DND-41 (cell line): ENCODE measurements at places on chromosomes 2 and 18.

- no peak overlapping the region for H3K27ac ChIP-seq
- DNase-seq: no peak
- no peaks in the 10 kb centered on the region for H3K36me3 ChIP-seq
- H3K4me1 ChIP-seq: no peaks in the 10 kb centered on the region
- no peak overlapping the region for H3K4me3 ChIP-seq
- H3K27me3 ChIP-seq: no peaks in the 10 kb centered on the region
Measured at GRCh38 chr2:11495844-11496681, 30.1 kb upstream of the E2F6 start.

DNA sequence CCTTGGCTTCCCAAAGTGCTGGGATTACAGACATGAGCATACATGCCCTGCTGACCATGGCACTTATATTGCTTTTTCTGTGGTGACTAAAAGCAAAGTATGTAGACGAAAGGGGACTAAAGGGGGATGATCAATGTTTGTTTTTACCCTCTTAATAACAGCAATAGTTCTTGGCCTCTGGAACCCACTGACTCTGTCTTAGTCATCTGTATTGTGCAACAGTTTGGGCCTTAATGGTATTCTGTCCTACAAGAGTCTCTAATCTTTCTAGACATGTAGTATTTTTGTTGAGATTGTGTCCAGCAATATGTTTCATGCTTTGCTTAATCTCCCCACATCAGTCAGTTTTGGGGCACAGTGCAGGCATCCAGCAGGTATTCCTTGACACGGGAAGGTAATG is 359.9 kb upstream of the FANCL start:
- no peaks in the 10 kb centered on the region for H3K4me1 ChIP-seq
- no peak overlapping the region for H3K4me3 ChIP-seq
- no peaks in the 10 kb centered on the region for H3K36me3 ChIP-seq
- no peak overlapping the region for H3K27ac ChIP-seq

- no peaks in the 10 kb centered on the region for H3K4me1 ChIP-seq
- H3K27ac ChIP-seq: no peak overlapping the region
- no peak for DNase-seq
- H3K4me3 ChIP-seq: no peak overlapping the region
- no peaks in the 10 kb centered on the region for H3K27me3 ChIP-seq
Measured at GRCh38 chr2:201709049-201709448, 10.6 kb upstream of the MPP4 start.

GRCh38 chr2:135890835-135891234 is 14.6 kb upstream of the MCM6 start:
- DNase-seq: no peak
- H3K27me3 ChIP-seq: no peaks in the 10 kb centered on the region
- no peak overlapping the region for H3K4me3 ChIP-seq
- H3K36me3 ChIP-seq: no peaks in the 10 kb centered on the region
- H3K4me1 ChIP-seq: no peaks in the 10 kb centered on the region
- H3K27ac ChIP-seq: no peak overlapping the region

DNA sequence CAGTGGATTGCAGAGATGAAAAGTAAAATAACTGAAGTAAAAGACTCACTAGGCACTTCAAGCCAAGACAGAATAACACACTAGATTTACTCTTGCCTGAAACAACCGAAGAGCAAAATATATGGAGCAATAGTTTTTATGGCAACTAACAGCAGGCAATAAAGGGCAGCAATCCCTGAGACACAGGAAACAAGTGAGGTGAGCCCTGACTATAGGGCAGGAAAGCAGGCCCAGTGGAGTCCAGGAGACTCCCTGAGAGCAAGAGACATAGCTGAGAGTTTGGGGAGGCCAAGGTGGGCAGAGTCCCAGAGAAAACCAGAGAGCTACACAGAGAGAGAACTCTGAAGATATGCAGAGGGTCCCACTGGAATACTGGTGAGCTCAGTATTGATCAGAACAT is 18.8 kb downstream of the FARSB start:
- H3K36me3 ChIP-seq: peaks cover 91% of the 10 kb centered on the region
- no peaks in the 10 kb centered on the region for H3K27me3 ChIP-seq
- DNase-seq: no peak
- no peak overlapping the region for H3K27ac ChIP-seq

DNA sequence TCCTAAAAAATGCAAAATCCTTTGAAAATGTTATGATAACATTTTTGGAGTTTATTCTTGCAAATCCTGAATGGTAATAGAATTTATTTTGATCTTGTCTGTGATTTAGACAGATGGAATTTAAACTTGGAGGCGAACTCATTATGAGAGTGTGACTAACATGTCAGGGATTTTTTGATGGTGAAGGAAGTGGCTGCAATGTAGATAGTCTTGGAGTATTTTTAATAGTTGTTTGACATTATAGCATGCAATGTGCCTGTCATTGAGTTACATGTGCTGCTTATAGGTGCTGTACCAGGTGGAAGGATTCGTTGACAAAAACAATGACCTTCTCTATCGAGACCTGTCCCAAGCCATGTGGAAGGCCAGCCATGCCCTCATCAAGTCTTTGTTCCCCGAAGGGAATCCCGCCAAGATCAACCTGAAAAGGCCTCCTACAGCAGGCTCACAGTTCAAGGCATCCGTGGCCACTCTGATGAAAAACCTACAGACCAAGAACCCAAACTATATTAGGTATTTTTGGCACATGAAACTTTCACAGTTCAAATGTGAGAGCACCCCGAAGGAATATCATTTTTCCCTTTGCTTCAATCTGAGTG is 141.8 kb downstream of the MYO1B start:
- H3K4me1 ChIP-seq: no peaks in the 10 kb centered on the region
- no peak for DNase-seq
- H3K4me3 ChIP-seq: no peak overlapping the region
- no peaks in the 10 kb centered on the region for H3K27me3 ChIP-seq

GRCh38 chr18:46386788-46387187 is 270.2 kb downstream of the LOXHD1 start:
- H3K4me1 ChIP-seq: no peaks in the 10 kb centered on the region
- H3K4me3 ChIP-seq: no peak overlapping the region
- H3K27ac ChIP-seq: no peak overlapping the region

- no peak overlapping the region for H3K4me3 ChIP-seq
- no peaks in the 10 kb centered on the region for H3K36me3 ChIP-seq
- no peak overlapping the region for H3K27ac ChIP-seq
- H3K4me1 ChIP-seq: no peaks in the 10 kb centered on the region
Measured at GRCh38 chr2:170155022-170155722, 22.8 kb upstream of the MYO3B start.

- no peak for DNase-seq
- H3K27ac ChIP-seq: no peak overlapping the region
- no peaks in the 10 kb centered on the region for H3K36me3 ChIP-seq
- H3K4me1 ChIP-seq: no peaks in the 10 kb centered on the region
Measured at GRCh38 chr2:240205772-240206171, 65.3 kb upstream of the OTOS start.

GRCh38 chr2:109500910-109501309 is 112.9 kb downstream of the SEPTIN10 start:
- H3K4me3 ChIP-seq: no peak overlapping the region
- H3K36me3 ChIP-seq: no peaks in the 10 kb centered on the region
- H3K4me1 ChIP-seq: no peaks in the 10 kb centered on the region
- DNase-seq: no peak
- no peak overlapping the region for H3K27ac ChIP-seq

DNA sequence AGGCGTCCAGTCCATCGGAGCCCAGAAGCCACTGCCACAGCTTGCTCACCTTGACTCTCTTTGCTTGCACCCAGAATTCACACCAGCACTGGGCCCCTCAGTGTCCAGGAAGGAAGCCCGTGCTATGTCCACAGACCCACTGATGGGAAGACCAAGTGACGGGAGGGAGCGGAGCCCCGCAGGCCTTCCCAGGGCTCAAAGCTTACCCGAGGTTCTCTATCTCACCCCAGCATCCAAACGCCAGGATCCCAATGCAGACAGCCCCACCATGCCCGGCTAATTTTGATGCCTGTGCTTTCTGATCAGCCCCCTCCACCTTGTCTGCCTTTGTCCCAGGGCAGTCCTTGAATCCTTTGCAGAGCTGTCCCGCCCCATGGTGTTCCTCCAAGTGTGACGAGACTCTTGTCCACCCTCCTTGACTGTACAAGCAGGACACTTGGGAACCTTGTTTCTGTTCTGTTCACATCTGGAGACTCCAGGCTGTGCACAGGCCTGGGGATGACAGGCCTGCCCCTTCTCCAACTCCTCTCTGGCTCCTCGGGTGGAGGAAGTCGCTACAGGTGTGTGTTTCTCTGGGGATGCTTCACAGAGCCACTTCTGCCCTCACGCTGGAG is 12.0 kb downstream of the NPPC start:
- no peaks in the 10 kb centered on the region for H3K4me1 ChIP-seq
- no peak overlapping the region for H3K27ac ChIP-seq
- H3K27me3 ChIP-seq: peaks cover 7% of the 10 kb centered on the region
- H3K36me3 ChIP-seq: no peaks in the 10 kb centered on the region

DNA sequence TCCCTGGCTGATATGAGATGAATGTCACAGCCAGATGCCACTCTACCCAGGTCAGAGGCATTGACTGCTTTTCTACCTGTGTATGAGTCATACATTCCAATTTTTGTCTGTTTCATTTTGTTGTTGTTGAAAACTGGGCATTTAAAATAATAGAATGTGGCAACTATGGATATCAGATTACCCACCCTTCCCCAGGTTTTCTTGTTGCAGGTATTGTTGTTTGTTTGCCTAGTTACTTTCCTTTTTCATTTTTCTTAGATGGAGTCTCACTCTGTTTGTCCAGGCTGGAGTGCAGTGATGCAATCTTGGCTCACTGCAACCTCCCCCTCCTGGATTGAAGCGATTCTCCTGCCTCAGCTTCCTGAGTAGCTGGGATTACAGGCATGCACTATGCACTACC is 70.2 kb downstream of the LRRC30 start:
- no peak overlapping the region for H3K27ac ChIP-seq
- no peaks in the 10 kb centered on the region for H3K27me3 ChIP-seq
- no peaks in the 10 kb centered on the region for H3K4me1 ChIP-seq
- H3K36me3 ChIP-seq: no peaks in the 10 kb centered on the region

GRCh38 chr18:7196421-7196820 is 34.5 kb upstream of the LRRC30 start:
- H3K4me3 ChIP-seq: no peak overlapping the region
- no peak overlapping the region for H3K27ac ChIP-seq
- DNase-seq: no peak
- no peaks in the 10 kb centered on the region for H3K4me1 ChIP-seq
- no peaks in the 10 kb centered on the region for H3K36me3 ChIP-seq

DNA sequence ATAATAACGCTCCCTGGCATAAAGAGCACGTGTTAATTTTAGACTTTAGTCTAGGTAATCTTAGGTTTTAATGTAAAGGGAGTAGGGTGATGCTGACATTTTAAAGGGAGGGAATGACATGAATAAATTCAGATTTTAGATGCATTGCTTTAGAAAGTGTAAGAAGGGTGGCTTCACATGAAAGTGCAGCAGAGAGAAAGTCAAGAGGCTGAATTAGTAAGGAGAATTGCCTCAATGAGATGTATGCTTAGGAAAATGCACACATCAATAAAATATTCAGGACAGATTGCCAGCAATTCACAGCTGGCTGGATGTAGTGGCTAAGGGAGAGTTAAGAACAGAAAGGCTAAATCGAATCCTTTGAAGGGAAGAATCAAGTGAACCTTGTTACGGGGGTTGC is 165.5 kb upstream of the CDH19 start:
- no peaks in the 10 kb centered on the region for H3K4me1 ChIP-seq
- no peaks in the 10 kb centered on the region for H3K36me3 ChIP-seq
- DNase-seq: no peak
- no peak overlapping the region for H3K4me3 ChIP-seq
- H3K27ac ChIP-seq: no peak overlapping the region
- no peaks in the 10 kb centered on the region for H3K27me3 ChIP-seq

GRCh38 chr18:76524900-76525698 is 30.1 kb upstream of the ZNF516 start:
- H3K27me3 ChIP-seq: peaks cover 9% of the 10 kb centered on the region
- H3K4me3 ChIP-seq: no peak overlapping the region
- DNase-seq: no peak
- H3K27ac ChIP-seq: no peak overlapping the region
- no peaks in the 10 kb centered on the region for H3K4me1 ChIP-seq

GRCh38 chr2:48914477-48915089 is 159.1 kb upstream of the LHCGR start:
- no peaks in the 10 kb centered on the region for H3K4me1 ChIP-seq
- no peaks in the 10 kb centered on the region for H3K36me3 ChIP-seq
- H3K4me3 ChIP-seq: no peak overlapping the region
- peaks cover 3% of the 10 kb centered on the region for H3K27me3 ChIP-seq
- H3K27ac ChIP-seq: no peak overlapping the region

DNA sequence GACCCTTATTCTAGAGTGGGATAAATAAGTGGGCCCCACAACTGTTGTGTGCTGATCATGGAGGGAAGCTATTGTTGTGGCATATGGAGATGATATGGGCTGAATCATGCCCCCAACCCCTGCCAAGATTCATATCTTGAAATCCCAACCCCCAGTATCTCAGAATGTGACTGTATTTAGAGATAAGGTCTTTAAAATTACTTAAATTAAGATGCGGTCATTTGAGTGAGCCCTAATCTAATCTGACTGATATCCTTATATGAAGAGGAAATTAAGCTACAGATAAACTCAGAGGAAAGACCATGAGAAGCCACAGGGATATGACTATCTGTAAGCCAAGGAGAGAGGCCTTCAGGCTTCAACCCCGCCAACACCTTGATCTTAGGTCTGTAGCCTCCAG is 188.3 kb upstream of the RND3 start:
- no peak for DNase-seq
- H3K4me1 ChIP-seq: no peaks in the 10 kb centered on the region
- H3K27ac ChIP-seq: no peak overlapping the region
- no peaks in the 10 kb centered on the region for H3K27me3 ChIP-seq
- H3K36me3 ChIP-seq: no peaks in the 10 kb centered on the region
- H3K4me3 ChIP-seq: no peak overlapping the region

GRCh38 chr2:221518201-221518934 is 53.7 kb downstream of the EPHA4 start:
- no peaks in the 10 kb centered on the region for H3K4me1 ChIP-seq
- no peak for DNase-seq
- H3K27me3 ChIP-seq: no peaks in the 10 kb centered on the region
- H3K27ac ChIP-seq: no peak overlapping the region

- H3K27me3 ChIP-seq: peaks cover 8% of the 10 kb centered on the region
- H3K27ac ChIP-seq: no peak overlapping the region
- H3K4me1 ChIP-seq: no peaks in the 10 kb centered on the region
- H3K36me3 ChIP-seq: no peaks in the 10 kb centered on the region
- no peak overlapping the region for H3K4me3 ChIP-seq
- no peak for DNase-seq
Measured at GRCh38 chr18:1526991-1527390, 622.3 kb downstream of the ADCYAP1 start.

DNA sequence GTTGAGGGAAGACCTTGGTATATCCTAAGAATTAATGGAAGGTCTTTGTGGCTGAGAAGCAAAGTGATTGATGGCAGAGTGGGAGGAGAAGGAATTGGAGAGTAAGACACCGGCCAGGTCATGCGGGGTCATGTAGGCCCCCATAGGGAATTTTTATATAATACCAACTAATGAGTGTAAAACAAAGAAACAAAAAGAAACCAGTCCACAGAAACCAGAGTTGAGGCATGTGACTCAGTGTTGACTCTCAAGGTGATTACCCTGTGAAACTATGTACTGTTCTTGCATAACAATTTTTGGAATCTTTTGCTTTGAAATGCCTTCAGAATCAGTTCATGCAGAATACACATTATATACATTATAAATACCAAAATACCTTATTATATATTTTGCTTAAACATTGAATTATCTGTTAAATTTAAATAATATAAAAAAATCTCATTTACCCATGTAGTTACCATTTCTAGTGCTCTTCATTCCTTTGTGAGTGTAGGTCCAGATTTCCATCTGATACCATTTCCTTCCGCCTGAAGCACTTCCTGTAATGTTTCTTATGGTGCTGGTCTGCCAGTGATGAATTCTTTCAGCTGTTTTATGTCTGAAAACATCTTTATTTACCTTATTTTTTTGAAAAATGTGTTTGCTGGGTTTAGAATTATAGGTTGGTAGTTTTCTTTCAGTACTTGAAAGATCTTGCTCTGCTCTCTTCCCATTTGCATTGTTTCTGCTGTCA is 8.6 kb downstream of the CLIP4 start:
- H3K4me3 ChIP-seq: no peak overlapping the region
- DNase-seq: no peak
- H3K27me3 ChIP-seq: peaks cover 13% of the 10 kb centered on the region
- no peaks in the 10 kb centered on the region for H3K4me1 ChIP-seq
